Mononuclear cell (primary cell): ENCODE measurements at places on chromosomes 13 and 19. TPM values are rescaled to one million over a fixed set of nuclear protein-coding genes. Genes with fewer than 3 reads are reported as not detected.

The IGFL2 gene
- total RNA-seq = not detected

The MRI1 gene
- total RNA-seq = 17.0 TPM

The PTGER1 gene
- total RNA-seq = not detected

The ZNF805 gene
- total RNA-seq = 78.5 TPM

The GAPDHS gene
- total RNA-seq = not detected

The TTC9B gene
- 0.10 TPM for total RNA-seq

The CRTC1 gene
- total RNA-seq = 4.3 TPM

The MIDN gene
- total RNA-seq = 67.0 TPM

The CYP2A7 gene
- total RNA-seq = not detected

The ZNF91 gene
- 83.2 TPM for total RNA-seq

The PLPP2 gene
- under 0.01 TPM for total RNA-seq

The ZNF865 gene
- 3.3 TPM for total RNA-seq

The GSX1 gene
- total RNA-seq = not detected

The FCHO1 gene
- 24.1 TPM for total RNA-seq

The INSL3 gene
- total RNA-seq = 0.52 TPM

The FUT2 gene
- not detected for total RNA-seq

The RCBTB2 gene
- 10.4 TPM for total RNA-seq

The ARHGAP33 gene
- total RNA-seq = 4.1 TPM

The HSH2D gene
- 32.2 TPM for total RNA-seq

The CD37 gene
- 229 TPM for total RNA-seq

The FAM187B gene
- 0.21 TPM for total RNA-seq
